ENCODE measurements at places on chromosomes 4 and X.

DNA sequence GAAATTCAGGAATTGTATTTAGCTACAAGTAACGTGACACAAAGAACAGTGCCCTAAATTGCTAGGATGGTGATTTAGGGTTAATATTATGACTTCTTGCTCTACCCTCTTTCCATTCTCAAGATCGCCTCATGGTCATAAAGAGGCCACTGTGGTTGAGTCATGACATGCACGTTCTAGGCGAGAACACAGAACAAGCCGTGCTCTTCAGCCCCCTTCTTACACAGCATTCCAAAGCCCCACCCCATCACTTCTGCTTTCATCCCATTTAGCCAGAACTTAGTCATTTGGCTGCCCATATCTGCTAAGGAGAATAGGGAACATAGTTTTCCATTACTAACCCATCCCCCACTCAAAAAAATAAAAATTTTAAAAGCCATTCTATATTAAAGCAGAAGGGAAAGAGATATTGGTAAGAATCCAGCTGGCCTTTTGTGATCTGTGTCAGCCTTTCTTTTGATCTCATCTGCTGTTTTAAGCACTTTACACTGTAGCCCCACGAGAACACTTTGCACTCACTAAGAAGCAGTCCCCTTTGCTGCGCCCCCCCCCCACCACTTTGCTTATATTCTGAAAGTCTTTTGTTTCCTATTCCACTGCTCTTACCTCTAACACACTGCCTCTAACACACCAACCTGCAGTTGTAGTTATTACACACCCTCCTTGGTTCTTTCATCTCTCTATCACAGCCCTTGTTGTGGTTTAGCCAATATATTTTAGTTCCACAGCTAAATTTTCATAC is 28.4 kb downstream of the NPNT start:
- no peak for DNase-seq

- no peak for DNase-seq
These were observed 278.9 kb downstream of the INPP4B start for GRCh38 chr4:142567199-142567598.

DNA sequence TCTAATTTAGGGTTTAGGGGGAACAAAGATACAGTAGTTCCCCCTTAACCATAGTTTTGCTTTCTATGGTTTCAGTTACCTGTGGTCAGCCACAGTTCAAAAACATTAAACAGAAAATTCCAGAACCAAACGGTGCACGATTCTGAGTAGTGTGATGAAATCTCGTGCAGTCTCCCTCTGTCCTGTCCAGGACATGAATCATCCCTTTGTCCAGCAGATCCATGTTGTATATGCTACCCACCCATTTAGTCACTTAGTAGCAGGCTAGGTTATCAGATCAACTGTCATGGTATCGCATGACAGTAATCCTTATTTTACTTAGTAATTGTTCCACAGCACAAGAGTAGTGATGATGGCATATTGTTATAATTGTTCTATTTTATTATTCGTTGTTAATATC is 556.1 kb downstream of the IL1RAPL1 start:
- DNase-seq = no peak

- no peak for DNase-seq
These were observed at the start of gene LPAR4 for GRCh38 chrX:78747489-78747888. TSS of gene LPAR4 (plus strand) at chrX:78747720. CDS start at chrX:78754870, 7,150 bp downstream.

GRCh38 chr4:152828122-152828521 is 48.4 kb downstream of the ARFIP1 start:
- no peak for DNase-seq

DNA sequence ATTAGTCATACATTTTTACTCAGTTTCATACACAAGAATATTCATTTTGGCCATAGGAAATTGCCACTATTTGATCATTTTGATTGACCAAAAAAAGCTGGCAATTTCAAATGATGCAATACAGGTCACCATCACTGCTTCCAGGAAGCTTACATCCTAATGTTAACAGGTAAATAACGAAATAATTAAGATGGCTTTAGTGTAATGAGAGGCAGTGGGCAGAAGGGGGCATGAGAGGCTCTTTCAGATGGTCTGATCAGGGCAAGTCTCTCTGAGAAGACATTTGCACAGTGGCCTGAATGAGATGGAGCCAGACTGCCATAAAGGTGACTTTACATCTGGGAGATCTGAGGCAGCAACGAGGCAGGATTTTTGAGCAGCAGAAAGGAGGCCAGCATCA is 170.7 kb downstream of the SLIT2 start:
- no peak for DNase-seq

GRCh38 chr4:102713096-102713495 is 47.7 kb downstream of the MANBA start:
- DNase-seq = no peak

DNA sequence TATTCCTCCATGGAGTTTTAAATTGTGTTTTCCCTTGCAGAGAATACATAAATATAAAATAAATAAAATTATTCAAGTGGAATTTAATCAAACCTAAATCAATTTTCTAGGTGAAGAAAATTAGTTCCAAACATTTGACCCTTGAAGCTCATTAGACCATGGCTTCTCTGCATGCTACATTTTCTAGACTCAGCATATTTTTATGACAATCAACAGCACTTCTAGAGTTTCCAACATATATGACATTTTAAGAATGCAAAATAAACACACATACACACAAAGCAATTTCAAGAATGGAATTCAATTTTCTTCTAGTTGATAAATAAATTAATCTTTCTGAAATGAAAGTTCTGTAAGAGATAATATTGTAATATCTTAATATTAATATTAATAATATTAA is 1083.9 kb upstream of the INTU start:
- DNase-seq = no peak

DNA sequence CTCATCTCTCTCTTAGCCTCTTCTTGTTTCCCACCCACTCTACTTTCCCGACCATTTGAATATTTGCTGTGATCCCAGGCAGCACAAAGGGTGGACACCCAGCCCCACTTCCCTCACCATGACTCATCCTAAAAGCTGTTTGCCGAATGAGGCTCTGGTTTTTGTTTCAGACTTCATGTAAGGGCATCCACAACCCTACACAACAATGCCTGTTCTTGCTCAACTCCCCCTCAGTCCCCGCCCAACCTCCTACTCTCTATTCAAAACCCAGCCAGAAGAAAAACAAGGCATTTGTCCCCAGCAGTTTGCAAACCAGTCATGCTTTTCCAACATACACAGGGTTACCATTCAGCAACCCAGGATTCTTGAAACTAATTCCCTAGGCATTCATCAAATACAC is 516.5 kb upstream of the CNKSR2 start:
- no peak for DNase-seq

- DNase-seq = no peak
These were observed 74.3 kb upstream of the GUCY1A1 start for GRCh38 chr4:155592179-155592937.

GRCh38 chr4:188960411-188961093 is 821.3 kb downstream of the TRIML1 start:
- no peak for DNase-seq

DNA sequence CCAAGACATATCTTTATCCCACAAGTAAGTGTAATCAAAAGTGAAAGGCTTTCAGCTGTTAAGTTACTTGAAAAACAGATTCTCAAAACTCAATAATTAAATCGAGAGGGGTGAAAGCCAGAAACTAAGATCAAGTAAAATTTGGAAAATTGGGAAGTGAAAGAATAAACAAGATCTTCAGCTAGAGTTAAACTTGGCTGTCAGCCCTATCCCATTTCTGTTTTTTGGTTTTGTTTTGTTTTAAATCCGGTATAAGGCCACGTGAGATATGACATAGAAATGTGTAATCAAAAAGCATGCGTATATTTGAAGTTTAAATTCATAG is 856.8 kb downstream of the STIM2 start:
- no peak for DNase-seq

- no peak for DNase-seq
These were observed 133.0 kb upstream of the NAP1L5 start for GRCh38 chr4:88830598-88830997.

GRCh38 chr4:94364527-94364926 is 21.9 kb upstream of the HPGDS start:
- no peak for DNase-seq

DNA sequence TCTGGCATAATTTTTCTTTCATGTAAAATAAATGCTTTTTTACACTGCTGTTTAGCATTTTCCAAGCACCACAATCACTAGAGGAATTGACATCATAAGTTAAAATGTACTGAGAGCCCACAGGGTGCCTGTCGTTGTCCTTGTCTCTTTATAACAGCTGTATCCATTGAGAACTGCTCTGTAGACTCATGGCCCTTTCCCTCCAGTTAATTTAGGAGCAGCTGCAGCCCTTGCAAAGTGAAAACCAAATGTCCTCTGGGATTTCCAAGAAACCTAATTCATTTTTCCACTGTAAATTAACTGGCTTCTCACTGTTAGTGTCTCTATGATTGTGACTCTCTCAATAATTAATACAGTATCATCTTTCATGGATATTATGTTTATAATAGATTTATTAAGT is 185.9 kb downstream of the SLC4A4 start:
- DNase-seq = no peak

DNA sequence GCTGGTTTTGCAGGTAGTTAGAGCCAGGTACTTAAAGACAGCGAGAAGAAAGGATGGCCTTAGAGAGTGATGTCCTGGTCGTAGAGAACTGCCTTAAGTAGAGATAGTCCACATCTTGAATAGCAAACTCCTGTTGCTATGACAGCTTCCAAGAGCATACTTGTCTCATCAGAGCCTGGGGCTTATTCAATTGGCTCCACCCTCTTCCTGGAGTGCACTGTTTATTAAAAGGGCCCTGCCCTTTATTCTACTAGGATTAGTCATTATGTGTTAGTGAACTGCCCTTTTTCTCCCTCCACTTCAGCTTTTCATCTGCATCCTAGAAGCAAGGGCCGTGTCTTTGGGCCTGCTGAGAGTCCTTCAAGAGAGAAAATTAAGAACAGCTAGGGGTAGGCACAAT is 94.5 kb upstream of the EOLA2 start:
- DNase-seq = no peak

DNA sequence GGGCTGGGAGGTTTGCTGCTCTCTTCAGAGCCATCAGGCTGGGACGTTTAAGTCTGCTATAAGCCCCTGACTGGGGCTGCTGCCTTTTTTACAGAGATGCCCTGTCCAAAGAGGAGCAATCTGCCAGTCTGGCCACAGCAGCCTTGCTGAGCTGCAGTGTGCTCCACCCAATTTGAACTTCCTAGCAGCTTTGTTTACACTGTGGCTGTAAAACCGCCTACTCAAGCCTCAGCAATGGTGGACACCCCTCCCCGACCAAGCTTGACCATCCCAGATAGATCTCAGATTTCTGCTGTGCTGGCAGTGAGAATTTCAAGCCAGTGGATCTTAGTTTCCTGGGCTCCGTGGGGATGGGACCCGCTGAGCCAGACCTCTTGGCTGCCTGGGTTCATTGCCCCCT is 40.7 kb downstream of the SPATA18 start:
- DNase-seq = no peak

GRCh38 chrX:85109235-85109634 is 105.6 kb downstream of the APOOL start:
- DNase-seq = no peak

GRCh38 chr4:142528433-142528832 is 317.7 kb downstream of the INPP4B start:
- DNase-seq = no peak

DNA sequence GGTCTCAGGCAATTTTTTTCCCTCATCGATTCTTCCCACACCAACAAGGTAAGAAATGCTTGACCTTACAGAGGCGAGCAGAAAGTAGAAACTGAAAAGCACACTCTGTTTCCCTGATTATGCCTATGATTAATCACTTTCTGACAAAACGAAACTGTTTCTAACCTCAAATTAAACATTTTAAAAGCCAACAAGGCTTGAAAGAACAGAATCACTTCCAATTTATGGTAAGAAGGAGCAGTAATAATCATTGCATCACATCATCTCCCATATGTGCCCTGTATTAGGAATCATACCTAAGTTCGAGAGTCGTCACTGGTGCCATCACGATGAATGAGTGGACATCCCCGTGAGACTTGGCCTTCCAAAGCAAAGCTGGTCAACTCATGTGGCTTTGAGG is 12.5 kb upstream of the CXCL13 start:
- DNase-seq = no peak

DNA sequence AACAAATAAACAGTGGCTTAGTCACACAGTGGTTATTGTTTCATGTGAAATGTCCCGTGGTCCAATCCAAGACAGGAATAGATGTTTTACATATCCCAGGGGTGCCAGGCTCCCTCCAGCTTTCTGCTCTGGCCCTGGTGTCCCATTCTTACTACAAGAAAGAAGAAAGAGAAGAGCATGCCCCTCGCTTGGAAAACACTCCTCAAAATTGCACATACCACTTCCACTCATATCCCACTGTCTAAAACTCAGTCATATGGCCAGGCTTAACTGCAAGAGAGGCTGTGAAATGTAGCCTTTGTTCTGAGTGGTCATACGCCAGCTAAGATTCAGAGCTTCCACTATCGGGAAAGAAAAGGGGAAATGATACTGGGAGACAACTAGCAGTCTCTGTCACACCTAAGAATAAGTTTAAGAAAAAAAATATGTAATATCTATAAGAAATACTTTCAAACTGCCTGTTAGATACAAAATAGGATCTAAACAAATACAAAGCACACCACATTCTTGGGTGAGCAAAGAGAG is 306.8 kb upstream of the FAM241A start:
- no peak for DNase-seq

DNA sequence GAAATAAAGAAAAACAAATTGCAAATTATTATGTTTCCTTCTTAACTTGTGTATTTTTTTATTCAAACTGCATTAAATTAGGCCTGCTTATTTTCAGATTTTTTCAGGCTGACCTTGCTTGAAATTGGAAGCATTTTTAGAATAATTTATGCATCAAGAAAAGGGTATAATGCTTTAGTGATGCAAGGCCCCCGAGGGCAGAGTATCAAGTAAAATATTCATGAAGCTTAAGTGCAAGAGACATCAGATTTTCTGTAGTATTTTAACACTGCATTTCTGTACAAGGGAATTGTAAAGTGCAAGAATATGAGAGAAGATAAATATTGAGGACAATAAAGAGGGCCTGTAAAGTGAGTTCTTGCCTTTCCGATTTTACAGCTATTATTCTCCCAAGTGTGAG is 485.8 kb upstream of the ATOH1 start:
- no peak for DNase-seq

GRCh38 chr4:96056346-96056934 is 216.5 kb downstream of the PDHA2 start:
- no peak for DNase-seq

DNA sequence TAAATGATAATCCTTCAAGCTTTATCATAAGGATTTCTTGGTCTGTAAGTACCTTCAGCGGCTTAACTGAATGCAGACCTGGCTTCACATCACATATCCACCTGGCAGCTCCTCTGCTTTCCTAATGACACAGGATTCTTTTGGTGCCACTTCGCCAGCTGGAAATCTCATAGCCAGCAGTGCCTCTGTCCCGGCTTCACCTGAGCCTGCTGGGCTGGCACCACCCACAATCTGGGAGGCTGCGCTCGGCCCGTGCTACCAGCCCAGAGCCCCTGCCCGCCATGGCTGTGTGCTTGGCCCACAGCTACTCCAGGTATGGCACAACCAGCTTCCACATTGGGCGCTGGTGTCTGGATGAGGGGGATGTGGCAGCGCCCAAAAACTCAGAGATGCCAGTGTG is 37.4 kb downstream of the SPRY1 start:
- DNase-seq = no peak
